ENCODE measurements at places on chromosomes 2 and 18.
A peak's percentile ranks its signal among the peaks of the same experiment; 100 is the strongest.

DNA sequence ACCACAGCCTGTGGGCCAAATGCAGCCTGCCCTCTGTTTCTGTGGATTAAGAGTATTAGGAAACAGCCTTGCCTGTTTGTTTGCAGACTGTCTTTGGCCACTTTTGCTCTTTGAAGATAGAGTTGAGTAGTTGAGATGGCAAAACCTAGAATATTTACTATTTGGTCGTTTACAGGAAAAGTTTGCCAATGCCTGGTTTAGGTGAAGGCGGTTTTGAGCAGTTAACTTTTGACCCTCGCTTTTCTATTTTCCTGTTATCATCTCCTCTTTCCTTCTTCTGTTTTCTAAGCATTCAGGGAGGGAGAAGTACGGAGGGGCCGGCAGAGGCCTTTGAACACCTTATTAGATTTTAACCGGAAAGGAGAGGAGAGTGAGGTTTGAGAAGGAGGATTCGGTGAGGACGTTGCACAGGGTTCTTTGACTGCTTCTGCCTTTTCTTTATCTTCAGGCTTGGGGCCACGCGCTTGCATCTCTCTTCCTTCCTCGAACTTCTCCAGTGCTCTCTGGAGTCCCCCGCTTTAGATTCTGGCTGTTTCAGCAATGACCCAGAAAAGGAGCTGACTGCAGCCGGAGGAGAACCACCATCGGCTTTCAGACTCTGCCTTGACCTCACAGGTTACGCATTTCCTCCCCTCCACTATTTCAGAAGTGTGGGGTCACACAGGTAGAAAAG lies 39.2 kb downstream of the IL1R2 start:
- no peak for ATAC-seq

DNA sequence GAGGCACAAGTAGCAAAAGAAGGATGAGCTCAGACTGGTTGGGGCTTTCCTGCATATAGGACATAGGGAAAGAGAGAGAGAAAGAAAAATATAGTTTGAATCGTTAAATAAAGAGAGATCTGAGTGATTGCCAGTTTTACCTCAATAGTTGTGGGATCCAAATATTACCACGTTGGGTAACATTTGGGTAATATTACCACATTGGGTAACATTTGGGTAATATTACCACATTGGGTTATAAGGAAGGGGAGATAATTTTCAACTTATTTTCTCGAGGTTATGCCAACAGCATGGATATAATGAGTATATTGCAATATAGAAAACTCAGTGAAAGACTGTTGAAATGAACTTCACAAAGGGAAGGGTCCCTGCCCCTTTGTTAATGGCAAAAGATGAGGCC lies 20.7 kb downstream of the SP140 start:
- ATAC-seq = no peak

GRCh38 chr2:17583646-17584045 lies 43.1 kb downstream of the VSNL1 start:
- no peak for ATAC-seq

DNA sequence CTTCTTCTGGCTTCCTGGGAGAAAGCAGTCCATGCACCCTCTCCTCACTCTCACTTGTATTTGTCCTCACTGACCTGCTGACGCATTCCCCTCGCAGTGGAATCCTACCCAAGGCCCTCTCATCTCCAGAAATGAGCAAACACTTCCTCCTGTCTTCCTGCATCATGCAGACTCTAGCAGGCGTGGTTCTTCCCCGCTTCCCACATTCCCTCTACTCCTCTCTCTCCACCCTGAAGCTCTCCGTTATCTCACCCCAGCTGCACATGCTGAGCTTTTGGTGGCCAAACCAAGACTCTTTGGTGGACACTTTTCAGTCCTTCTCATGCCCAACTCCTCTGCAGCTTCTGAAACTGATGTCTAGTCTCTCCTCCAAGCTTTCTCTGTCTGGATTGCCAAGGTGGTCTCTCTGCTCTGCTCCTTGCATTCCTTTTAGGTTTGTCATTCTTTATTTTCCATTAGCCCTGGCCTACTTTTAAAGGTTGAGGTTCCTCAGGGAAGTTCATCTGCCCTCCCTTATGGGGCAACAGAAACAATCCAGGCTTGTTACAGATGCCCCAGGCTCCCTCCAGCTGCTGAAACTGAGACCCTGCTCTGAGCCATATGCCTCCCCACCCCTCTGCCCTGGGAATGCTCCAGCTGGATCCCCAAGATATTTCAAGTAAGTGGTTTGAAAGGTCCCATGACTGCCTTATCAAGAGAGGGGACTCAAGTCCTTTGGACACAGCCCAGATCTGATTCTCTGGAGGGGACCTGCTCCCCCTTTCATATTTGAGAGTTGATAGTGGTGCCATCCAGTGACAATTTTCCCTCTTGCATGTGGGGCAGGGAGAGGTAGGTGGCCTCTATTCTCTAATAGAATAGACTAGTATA lies 835 bp upstream of the IL18RAP start:
- no peak for ATAC-seq

- ATAC-seq = no peak
Observed at GRCh38 chr2:221851531-221852045, 279.5 kb upstream of the EPHA4 start.

- ATAC-seq = no peak
Observed at GRCh38 chr18:12066910-12067511, 26.6 kb upstream of the ANKRD62 start.

DNA sequence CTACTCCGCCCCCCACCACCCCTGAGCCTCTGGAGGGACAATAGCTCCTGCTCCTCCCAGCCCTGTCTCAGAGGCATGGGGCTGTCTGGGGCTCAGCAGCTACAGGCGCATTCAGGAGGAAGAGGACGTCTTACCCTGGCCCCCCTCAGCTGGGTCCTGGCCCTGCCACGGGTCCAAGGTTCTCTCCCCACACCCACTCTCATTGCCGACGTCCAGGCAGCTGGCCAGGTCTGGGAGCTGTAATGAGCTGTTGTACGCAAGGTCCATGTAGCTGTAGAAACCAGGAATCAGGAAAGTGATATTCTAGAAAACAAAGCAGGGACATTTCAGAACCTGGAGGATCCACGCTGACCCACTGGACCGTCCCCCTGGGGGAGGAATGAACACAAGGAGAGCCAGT lies 13.5 kb downstream of the PASK start:
- ATAC-seq = no peak

GRCh38 chr2:199308567-199308966 lies 149.2 kb downstream of the SATB2 start:
- ATAC-seq = no peak

- ATAC-seq = no peak
Observed at GRCh38 chr2:216572582-216573578, 60.3 kb upstream of the IGFBP2 start.

- ATAC-seq = peak; percentile 18
Observed at GRCh38 chr2:37636381-37637066, 34.9 kb downstream of the CDC42EP3 start.

DNA sequence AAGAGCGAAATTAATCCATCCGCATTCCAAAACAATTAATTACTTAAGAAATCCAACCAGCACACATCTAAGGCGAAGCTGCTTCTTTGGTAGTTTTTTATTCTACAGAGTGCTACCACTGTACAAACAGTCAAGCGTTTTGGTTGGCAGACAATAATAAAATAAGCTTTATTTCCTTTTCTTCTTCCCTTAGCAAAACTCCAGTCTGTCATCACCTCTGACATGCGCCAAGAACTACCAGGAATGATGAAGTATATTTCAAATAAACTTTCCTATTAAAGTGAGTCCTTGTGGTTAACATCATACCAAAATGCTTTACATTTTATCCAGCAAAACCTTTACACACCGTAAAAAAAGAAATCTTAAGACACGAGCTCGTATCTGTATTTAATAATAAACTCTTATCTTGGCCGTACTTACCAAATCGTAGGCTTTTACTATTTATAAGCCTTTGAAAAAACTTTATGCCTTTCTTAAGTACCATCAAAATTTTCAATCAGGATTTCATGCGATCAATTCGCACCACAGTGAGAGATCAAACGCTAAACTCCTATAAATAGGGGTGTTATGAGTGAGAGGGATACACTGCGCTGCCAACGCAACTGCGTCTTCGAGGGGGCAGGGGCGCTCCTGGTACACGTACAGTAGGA lies 1.3 kb downstream of the ATL2 start:
- peak; percentile 52 for ATAC-seq
